IMR-90 (cell line): ENCODE measurements at places on chromosomes 7 and 10. TPM values are rescaled to one million over a fixed set of nuclear protein-coding genes. Genes with fewer than 3 reads are reported as not detected.

GIMAP6 gene
- not detected in 2 replicates for total RNA-seq

RAB11FIP2 gene
- total RNA-seq, result 13.1 and 16.1 TPM in 2 replicates

SSC4D gene
- total RNA-seq, result 0.36 and 0.56 TPM in 2 replicates

MYL10 gene
- not detected in 2 replicates for total RNA-seq

METTL27 gene
- 1.7 and 2.3 TPM in 2 replicates for total RNA-seq

ARMC3 gene
- total RNA-seq, result not detected in 2 replicates

ZNF727 gene
- not detected in 2 replicates for total RNA-seq

PTER gene
- total RNA-seq, result 5.0 and 6.9 TPM in 2 replicates
